Naive thymus-derived CD8-positive, alpha-beta T cell (primary cell): ENCODE measurements at places on chromosomes 4 and X.
A peak's percentile ranks its signal among the peaks of the same experiment; 100 is the strongest.

DNA sequence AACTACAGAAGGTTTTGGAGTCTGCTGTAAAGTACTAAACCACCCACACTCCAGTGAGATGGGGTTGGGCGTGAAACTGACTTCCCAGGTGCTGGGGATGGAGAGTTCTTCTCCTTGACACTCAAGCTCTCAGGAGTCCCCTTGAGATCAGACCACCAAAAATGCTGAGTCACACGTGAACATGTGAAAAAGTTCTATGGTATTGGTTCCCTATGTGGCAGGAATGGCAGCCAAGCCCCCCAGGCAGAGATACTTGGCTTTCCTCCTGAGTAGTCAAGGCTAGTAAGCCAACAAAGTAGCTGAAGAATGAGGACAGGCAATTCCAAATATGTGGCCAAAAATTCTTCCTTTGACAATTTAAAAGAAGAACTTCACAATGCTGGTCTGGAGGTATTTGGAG, 222.0 kb upstream of the ADAMTS3 start:
- H3K27me3 ChIP-seq = peaks cover 5% of the 10 kb centered on the region
- no peaks in the 10 kb centered on the region for H3K36me3 ChIP-seq
- DNase-seq = no peak
- H3K4me3 ChIP-seq = no peak overlapping the region

GRCh38 chrX:154308108-154308946, 12.7 kb downstream of the TKTL1 start:
- H3K4me3 ChIP-seq = peak overlapping the region; percentile 62
- H3K36me3 ChIP-seq = no peaks in the 10 kb centered on the region
- H3K4me1 ChIP-seq = peaks cover 36% of the 10 kb centered on the region
- H3K27ac ChIP-seq = peak overlapping the region; percentile 80

DNA sequence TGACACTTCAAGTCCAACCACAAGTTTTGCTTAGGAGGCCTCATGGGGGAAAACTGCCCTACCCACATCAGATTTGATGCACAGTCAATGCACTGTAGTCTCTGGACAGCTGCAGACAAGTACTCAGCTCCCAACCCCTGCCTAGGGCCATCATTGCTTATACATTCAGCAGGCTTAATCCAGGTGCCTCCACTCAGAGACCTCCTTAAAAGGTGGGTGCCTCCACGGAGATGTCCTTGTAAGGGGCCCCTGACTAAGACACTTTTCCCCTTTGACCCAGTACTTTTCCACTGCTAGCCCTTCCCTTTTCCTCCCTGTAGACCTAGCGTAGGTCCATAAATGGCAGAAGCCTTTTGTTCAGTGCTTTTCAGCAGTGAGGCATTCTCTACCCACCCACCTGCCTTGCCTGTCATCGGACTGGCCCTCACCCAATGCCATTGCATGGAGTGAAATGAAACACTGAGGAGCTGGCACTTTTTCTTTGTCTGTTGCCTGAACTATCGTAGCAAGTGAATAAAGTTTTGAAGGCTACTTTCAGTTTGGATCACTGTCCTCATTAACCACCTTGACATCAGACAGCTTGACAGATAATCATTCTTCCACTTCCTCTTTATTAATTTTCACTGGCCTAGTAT, 23.8 kb upstream of the PLK4 start:
- no peak for DNase-seq
- H3K27me3 ChIP-seq = no peaks in the 10 kb centered on the region
- peaks cover 77% of the 10 kb centered on the region for H3K36me3 ChIP-seq
- no peak overlapping the region for H3K27ac ChIP-seq
- peaks cover 9% of the 10 kb centered on the region for H3K4me1 ChIP-seq
- H3K4me3 ChIP-seq = no peak overlapping the region

DNA sequence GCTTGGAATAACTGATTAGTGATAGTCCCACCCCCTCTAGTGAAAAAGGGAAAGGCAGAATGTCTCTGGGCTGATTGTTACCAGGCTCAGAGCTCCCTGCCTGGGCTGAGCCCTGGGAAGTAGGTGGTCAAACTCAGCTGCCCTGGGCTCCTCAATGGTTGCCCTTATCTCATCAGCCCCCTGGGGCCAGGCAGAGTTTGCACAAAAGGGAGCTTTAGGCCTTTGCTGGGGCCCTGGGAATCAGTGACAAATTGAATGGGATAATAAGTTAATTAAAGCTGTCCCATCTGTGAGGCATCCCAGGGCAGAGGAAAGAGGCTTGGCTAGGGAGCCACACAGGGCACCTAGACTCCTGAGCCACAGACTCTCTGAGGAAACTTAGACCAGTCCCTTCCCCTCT, 89.0 kb downstream of the EFNB1 start:
- no peaks in the 10 kb centered on the region for H3K36me3 ChIP-seq
- H3K27me3 ChIP-seq = peaks cover 8% of the 10 kb centered on the region
- no peak for DNase-seq
- H3K4me3 ChIP-seq = no peak overlapping the region
